ENCODE measurements at places on chromosomes 7 and 10. TPM values are rescaled to one million over a fixed set of nuclear protein-coding genes. Genes with fewer than 3 reads are reported as not detected.

MYH16 gene
- total RNA-seq = not detected

DNA sequence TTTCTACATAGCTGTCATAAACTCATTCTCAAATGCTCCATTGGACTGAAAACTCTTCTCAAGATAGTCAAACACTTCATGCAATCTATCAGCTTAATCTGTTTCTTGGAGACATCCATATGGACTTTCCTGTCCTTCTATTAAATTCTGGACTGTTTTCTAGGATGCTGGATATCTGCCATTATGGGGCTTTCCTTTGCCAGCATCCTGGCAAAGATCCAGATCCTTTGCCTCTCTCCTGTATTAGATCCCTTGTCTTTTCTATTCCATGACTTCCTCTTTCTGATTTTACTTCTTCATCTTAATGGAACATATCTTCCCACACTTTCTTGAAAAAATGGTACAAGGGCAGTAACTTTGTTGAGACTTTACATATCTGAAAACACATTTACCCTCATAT lies 35.9 kb upstream of the SKAP2 start:
- no peak for DNase-seq

DNA sequence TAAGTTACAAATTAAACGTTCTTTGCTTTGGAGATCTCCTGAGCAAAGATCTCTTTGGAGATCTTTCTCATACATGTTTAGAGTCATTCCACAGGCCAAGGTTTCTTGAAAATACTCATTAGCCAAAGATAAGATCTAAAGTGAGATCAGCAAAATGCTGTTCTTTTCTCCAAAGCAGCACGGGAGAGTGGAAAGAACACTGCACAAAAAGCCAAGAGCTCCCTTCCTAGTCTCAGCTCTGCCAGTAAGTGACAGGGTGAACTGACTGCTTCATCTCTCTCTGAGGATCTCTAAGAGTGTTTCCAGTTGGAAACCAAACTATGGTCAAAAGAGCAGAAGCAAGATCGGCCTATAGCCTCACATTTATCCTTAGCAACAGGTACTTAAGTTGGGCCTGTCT lies 168.4 kb upstream of the ASAH2 start:
- DNase-seq = no peak

DNA sequence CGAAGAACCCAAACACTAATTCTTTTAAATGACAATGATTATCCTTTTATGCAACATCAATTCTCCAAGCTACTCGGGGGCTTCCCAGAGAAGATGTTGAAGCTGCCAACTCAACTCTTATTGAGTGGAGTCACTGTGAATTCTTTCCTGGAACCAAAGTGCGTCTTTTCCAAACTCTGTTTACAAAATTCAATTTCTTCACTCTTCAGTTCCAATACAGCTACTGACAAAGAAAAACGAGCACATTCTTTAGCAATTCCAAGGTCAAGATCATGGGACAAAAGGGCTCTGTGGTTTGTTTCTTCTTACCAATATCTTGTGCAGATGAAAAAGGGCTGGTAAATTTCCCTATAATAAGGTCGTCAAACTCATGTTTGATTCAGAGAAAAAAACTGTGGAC lies 74.2 kb downstream of the FAS start:
- DNase-seq = no peak

DNA sequence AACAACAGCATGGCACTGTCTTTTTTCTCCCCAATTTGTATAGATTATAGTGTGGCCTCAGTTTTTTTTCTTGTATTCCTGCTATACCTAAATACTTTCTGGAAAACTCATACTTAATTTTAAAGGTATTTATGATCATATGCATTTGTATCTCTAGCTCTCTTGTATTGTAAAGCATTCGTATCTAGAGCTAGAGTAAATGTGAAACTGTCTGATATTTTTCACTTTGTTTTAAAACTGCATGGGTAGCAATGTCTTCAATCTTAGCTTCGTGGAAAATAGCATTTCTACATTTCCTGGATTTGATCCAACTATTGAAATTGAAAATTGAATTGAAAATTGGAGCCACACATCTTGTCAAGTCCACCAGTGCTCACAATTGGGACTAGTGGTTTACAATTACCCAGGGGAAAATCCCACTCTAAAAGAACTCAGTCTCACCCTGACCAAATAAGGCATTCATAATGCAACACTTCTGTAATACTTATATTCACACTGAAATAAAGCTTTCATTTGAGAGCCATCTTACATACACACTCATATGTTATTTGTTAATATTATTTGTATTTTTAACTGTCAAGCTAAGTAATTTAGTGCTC lies 51.3 kb upstream of the KLF6 start:
- no peak for DNase-seq

DNA sequence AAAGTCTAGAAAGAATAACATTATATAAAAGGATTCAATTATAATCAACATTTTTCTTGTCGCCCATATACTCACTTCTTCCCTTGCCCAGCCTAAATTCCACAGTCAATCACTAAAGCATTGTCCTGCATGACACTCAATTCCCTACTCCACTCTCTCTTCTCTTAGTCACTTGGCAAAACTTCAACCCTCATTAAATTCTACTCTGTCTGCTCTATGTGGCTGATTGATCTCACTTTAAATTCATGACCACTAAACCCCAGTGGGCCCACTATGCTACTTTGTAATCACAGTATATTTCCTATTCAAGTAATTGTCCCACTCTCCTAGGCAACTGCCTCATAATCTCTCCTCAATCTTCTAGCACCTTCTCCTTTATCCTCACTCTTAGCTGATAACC lies 54.1 kb downstream of the MTERF1 start:
- no peak for DNase-seq

GRCh38 chr7:130419658-130420057 lies 21.2 kb downstream of the CEP41 start:
- DNase-seq = no peak

GRCh38 chr7:100118388-100119071 lies 628 bp downstream of the TAF6 start:
- no peak for DNase-seq

- DNase-seq = no peak
These were observed 549.6 kb downstream of the HTR7 start for GRCh38 chr10:90308223-90308622.
